ENCODE measurements at places on chromosomes 11 and 22. TPM values are rescaled to one million over a fixed set of nuclear protein-coding genes. Genes with fewer than 3 reads are reported as not detected.

COX8A gene
- 1,019 TPM for total RNA-seq

TSSK2 gene
- total RNA-seq = not detected

SLC37A2 gene
- 0.16 TPM for total RNA-seq

TMEM218 gene
- total RNA-seq = 25.1 TPM

RASGRP2 gene
- 1.7 TPM for total RNA-seq

SRRD gene
- total RNA-seq = 25.6 TPM

OR52E8 gene
- not detected for total RNA-seq
